ENCODE measurements at places on chromosomes 16 and 17.

DNA sequence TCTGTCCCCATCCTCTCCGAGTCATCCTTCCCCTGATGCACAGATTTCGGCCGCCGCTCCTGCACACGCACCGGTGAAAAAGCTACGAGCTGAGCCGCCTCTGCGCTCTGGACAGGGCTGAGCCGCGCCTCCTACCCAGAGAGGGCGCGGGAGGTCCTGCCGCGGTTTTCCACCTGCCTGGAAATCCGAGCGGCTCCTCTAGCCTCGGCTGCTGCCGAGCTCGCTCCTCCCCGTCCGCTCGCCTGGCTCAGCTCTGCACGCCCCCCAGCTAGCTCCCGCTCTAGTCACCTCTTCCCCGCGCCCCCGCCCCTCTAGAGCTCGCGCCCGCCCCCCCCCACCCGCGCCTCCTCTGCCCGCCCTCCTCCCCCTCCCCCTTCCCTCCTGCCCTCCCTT is 198 bp upstream of the SHISA9 start:
- DNase-seq = no peak

DNA sequence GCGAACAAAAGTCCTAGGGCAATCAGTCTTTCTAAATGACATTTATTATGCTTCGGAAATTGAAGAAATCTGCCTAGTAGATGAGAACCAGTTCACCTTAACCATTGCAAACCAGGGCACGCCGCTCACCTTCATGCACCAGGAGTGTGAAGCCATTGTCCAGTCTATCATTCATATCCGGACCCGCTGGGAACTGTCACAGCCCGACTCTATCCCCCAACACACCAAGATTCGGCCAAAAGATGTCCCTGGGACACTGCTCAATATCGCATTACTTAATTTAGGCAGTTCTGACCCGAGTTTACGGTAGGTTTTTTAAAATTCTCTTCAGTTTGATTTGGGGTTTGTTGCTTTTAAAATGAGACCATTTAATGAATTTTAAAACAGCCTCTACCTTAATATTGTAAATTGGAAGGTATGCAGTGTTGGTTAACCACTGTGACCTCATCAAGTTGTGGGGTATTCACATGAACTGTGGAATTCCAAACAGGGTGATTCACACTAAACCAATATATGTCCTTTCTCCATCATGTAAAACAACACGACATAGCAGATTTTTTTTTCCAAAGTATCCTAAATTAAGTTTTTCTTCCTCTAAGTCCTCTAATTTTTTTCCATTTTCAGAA is 6.2 kb upstream of the EVI2A start:
- no peak for DNase-seq

GRCh38 chr17:43517615-43518386 is 28.3 kb downstream of the ETV4 start:
- no peak for DNase-seq

GRCh38 chr16:84843149-84844048 is 23.6 kb downstream of the CRISPLD2 start:
- DNase-seq = no peak

GRCh38 chr16:15853021-15853420 is 3.8 kb downstream of the MYH11 start:
- DNase-seq = no peak

All from activated CD4-positive, alpha-beta T cell treated with anti-CD3 and anti-CD28 coated beads for 24 hours (primary cell).